Epithelial cell of alveolus of lung (primary cell): ENCODE measurements at places on chromosomes 5 and 9. TPM values are rescaled to one million over a fixed set of nuclear protein-coding genes. Genes with fewer than 3 reads are reported as not detected.

NEUROG1 gene
- not detected in 2 replicates for total RNA-seq

SH3RF2 gene
- 2.5 TPM in 1 of 2 replicates, not detected in the other for total RNA-seq

RAB3C gene
- total RNA-seq, result not detected in 2 replicates

TLX3 gene
- not detected in 2 replicates for total RNA-seq

DMRT2 gene
- total RNA-seq, result not detected in 2 replicates

PCDHGC3 gene
- total RNA-seq, result 51.5 and 161 TPM in 2 replicates

IL4 gene
- not detected in 2 replicates for total RNA-seq

CCNI2 gene
- total RNA-seq, result under 0.01 TPM in 1 of 2 replicates, not detected in the other

CENPP gene
- total RNA-seq, result 0.72 and 3.2 TPM in 2 replicates

ARHGEF28 gene
- 2.1 and 9.1 TPM in 2 replicates for total RNA-seq

OLFML2A gene
- 15.8 and 89.3 TPM in 2 replicates for total RNA-seq

ISL1 gene
- total RNA-seq, result not detected in 2 replicates

BTNL8 gene
- not detected in 2 replicates for total RNA-seq

QRFP gene
- total RNA-seq, result not detected in 2 replicates

CAMSAP1 gene
- 22.8 and 22.9 TPM in 2 replicates for total RNA-seq
